ENCODE measurements at places on chromosomes 3 and 15. TPM values are rescaled to one million over a fixed set of nuclear protein-coding genes. Genes with fewer than 3 reads are reported as not detected.

P2RY13 gene
- 0.60 TPM for polyA plus RNA-seq

DNA sequence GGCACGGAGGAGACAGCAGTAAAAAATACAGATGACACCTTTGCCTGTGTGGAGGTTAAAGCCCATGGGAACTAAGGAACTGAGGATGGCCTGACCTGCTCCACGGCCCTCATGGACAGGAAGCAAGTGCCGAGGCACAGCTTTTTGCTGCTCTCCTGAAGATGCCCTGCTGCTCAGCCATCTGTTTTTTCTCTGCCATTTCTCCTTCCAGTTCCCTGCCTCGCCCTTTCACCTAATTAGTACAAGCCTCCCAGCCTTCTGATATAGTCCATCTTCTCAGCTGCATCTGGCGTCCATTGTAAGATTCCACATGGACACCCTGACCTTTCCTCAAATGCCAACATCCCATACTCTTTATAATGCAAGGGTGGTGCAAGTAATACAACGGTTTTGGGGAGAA is 11.8 kb upstream of the CXCR6 start:
- H3K27ac ChIP-seq: no peak overlapping the region
- H3K4me3 ChIP-seq: no peak overlapping the region
- peaks cover 50% of the 10 kb centered on the region for H3K36me3 ChIP-seq
- H3K27me3 ChIP-seq: no peaks in the 10 kb centered on the region

GRCh38 chr15:87846746-87847145 is 409.8 kb downstream of the NTRK3 start:
- H3K27ac ChIP-seq: no peak overlapping the region
- no peak overlapping the region for H3K4me3 ChIP-seq
- H3K4me1 ChIP-seq: no peaks in the 10 kb centered on the region
- H3K27me3 ChIP-seq: no peaks in the 10 kb centered on the region
- no peak for DNase-seq
- H3K36me3 ChIP-seq: no peaks in the 10 kb centered on the region

- no peaks in the 10 kb centered on the region for H3K27me3 ChIP-seq
- no peak overlapping the region for H3K27ac ChIP-seq
- no peaks in the 10 kb centered on the region for H3K4me1 ChIP-seq
- no peaks in the 10 kb centered on the region for H3K36me3 ChIP-seq
Measured at GRCh38 chr3:144344925-144345548, 373.4 kb downstream of the DIPK2A start.

- no peak overlapping the region for H3K27ac ChIP-seq
- no peak overlapping the region for H3K4me3 ChIP-seq
- no peaks in the 10 kb centered on the region for H3K27me3 ChIP-seq
- no peaks in the 10 kb centered on the region for H3K4me1 ChIP-seq
Measured at GRCh38 chr3:152183473-152183872, 85.3 kb upstream of the MBNL1 start.

DNA sequence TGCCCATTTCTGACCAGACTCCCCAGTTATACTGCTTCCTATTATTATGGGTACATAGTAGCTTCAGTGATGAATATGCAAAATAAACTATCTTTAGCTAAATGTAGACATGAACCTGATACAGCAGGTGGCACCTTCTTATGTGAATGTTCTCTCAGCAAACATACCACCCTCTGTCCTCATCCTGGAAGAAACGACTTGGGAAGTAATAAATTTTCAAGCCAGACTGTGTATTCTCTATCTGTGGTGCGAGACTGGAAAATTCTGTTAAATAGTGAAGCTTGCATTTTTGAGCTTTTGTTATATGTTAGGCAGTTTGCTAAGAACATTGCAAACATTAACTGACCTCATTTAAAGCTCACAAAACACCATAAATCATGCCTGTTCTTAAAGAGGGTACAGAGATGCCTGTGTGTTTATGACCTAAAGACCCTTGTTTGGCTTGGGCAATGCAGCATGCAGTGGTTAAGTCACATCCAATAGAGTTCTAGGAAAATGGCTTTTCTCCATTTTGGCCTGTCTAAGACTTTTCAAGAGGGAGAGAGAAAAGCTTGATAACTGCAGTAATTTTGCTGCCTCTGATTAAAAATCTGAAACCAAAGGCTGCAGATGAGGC is 287.1 kb downstream of the NEK10 start:
- DNase-seq: no peak
- H3K4me1 ChIP-seq: no peaks in the 10 kb centered on the region
- no peak overlapping the region for H3K4me3 ChIP-seq
- H3K27me3 ChIP-seq: no peaks in the 10 kb centered on the region
